NCI-H2029 treated with DMSO at 0.1 percent for 48 hours (cell line): ENCODE measurements at places on chromosomes 5 and 9.

- no peak for DNase-seq
Observed at GRCh38 chr9:113409883-113410206, 630 bp downstream of the POLE3 start.

- no peak for DNase-seq
Observed at GRCh38 chr9:94772144-94772543, 45.6 kb downstream of the AOPEP start.

DNA sequence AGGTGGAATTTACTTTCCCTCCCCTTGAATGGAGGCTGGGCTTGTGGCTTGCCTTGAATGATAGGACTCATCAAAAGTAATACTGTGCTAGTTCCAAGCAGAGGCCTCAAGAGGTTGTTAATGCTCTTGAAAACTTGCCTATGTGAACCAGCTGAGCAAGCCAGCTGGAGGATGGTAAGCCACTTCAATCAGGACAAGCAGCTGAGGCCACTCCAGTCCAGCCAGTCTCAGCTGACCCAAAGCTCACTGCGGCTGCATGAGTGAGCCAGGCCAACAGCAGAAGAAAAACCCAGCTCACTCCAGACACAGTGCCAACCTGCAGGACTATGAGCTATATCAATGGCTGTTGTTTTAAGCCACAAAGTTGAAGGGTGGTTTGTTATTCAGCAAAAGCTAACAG lies 182.8 kb downstream of the MCTP1 start:
- peak; percentile 40 for DNase-seq

DNA sequence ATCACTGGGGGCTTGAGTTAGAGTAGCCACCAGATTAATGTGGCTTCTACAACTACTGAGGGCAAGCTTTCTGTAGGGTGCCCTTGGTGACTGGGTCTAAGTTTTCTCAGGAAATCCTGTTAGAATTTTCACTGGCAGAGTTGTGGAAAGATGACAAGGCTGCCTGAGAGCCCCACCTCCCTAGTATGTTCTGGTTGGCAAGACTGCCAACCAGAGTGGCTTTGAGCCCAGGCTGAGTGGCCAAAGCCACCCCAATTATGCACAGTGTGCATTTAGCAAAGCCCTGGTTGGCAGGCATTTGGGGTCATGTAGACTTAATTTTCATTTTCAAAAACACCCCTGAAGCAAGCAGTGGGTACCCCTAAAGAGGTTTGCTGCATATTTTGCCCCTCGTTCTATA lies 136.7 kb upstream of the HAPLN1 start:
- no peak for DNase-seq

DNA sequence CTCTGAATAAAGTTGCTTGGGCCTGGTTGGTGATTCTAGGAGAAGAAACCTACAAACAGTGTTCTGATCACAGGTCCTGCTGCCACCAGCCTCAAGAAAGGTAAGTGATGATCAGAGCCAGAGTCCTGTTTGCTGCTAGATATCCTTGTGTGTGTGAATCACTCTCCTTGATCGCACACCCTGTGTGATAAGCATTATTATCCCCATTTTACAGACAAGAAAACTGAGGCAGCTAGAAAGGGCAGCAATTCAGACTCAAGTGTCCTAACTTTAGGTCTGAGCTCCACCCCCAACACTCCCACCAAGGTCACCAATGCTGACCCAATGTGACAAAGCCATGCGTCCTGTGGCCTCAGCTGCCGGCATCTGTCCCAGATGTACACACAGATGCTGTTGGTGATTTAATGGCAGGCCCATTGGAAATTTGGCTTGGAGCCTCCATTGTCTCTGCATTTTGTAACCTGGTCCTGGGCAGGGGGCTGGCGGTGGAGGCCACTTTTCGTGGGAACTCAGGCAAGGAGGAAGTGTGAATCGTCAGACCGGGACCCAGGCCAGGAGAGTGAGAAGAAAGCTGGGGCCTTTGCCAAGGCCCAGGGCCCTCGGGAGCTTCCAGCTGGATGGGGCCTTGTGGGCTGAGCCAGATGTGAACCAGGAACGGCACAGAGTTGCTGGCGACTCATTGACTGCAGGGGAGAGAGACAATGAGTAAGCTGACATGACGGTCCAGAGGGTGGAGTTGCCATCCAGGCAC lies 29.8 kb upstream of the GGTA1 start:
- peak; percentile 86 for DNase-seq

DNA sequence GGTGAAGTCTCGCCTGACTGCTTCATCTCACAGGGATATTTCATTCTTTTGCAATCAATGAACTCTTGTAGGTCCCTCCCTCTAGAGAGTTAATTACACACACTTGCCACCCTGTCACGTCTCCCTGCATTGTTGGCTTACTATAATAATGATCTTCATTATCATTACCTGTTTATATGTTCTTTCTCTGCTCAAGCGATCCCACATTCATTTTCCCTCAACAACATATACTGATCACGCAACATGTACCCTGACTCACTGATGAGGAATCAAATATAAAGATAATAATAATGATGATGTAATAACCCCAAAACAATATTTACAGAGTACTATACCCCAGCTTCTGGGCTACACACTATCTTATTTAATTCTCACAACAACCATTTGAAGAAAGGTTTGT lies 88.5 kb downstream of the FEM1C start:
- DNase-seq, result no peak

DNA sequence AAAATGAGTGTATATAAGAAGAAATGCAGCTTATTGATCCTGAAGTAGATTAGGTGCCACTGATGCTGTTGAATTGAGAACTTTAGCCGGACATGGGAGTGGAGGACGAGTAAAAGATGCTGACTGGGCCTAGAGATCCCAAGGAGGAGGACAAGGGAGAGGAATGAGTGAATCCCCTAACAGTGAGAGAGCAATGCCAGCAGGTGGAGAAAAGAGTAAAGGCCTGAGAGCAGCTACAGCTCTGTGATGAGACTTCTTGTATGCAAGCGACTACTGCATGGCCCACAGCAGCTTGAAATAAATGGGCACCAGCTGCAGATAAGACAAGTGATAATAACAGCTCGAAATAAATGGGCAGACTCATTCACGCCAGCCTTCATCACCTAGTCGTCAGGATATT lies 44.5 kb upstream of the JMY start:
- no peak for DNase-seq

- DNase-seq, result no peak
Observed at GRCh38 chr9:89564346-89564878, 40.4 kb upstream of the GADD45G start.

DNA sequence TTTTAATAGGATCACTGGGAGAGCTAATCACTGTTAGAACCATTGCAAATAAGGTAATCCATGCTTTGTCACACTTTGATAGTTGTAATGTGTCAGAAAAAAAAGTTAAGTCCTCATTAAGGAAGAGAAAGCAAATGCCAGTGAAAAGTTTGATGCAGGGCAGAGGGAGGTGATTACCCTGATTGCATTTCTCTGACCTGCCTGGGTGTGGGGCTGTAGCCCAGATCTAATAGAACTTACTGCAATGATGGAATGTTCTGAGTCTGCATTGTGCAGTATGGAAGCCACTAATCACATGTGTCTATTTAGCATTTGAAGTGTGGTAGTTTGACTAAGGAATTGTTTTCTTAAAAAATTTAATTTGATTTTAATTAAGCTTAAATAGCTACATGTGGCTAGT lies 202.7 kb downstream of the ATP10B start:
- no peak for DNase-seq
